Breast epithelium (tissue), 4 donors: ENCODE measurements at places on chromosomes 1 and 21. TPM values are rescaled to one million over a fixed set of nuclear protein-coding genes. Genes with fewer than 3 reads are reported as not detected.

Gene FCER1G
- total RNA-seq, result 70.1 TPM

Gene CHI3L2
- total RNA-seq, result 9.5 TPM

Gene GPR3
- total RNA-seq, result not detected

DNA sequence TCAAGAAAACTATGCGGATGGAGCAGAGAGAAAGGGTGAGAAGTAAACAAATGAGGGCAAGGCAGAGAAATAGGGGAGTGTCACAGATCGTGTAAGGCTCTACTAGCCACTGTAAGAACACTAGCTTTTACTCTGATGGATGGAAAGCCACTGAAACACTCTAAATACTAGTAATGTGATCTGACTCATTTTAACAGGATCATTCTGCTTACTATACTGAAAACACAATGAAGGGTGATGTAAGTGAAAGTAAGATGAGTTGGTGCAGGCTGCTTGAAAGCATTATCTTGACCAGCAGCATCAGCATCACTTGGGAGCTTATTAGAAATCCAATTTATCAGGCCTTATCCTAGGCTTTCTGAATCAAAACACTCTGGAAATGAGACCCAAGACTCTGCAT is 32.7 kb downstream of the TUT4 start:
- no peak overlapping the region for H3K4me3 ChIP-seq
- peaks cover 3% of the 10 kb centered on the region for H3K36me3 ChIP-seq
- H3K27ac ChIP-seq, result no peak overlapping the region
- H3K27me3 ChIP-seq, result no peaks in the 10 kb centered on the region
- DNase-seq, result no peak
